H7 (cell line): ENCODE measurements at places on chromosomes 2 and 18. TPM values are rescaled to one million over a fixed set of nuclear protein-coding genes. Genes with fewer than 3 reads are reported as not detected.

Gene DLX2
- not detected in 2 replicates for total RNA-seq

Gene ANTXR1
- total RNA-seq = 12.4 and 13.2 TPM in 2 replicates

Gene FAM228A
- 0.14 and 0.18 TPM in 2 replicates for total RNA-seq

DNA sequence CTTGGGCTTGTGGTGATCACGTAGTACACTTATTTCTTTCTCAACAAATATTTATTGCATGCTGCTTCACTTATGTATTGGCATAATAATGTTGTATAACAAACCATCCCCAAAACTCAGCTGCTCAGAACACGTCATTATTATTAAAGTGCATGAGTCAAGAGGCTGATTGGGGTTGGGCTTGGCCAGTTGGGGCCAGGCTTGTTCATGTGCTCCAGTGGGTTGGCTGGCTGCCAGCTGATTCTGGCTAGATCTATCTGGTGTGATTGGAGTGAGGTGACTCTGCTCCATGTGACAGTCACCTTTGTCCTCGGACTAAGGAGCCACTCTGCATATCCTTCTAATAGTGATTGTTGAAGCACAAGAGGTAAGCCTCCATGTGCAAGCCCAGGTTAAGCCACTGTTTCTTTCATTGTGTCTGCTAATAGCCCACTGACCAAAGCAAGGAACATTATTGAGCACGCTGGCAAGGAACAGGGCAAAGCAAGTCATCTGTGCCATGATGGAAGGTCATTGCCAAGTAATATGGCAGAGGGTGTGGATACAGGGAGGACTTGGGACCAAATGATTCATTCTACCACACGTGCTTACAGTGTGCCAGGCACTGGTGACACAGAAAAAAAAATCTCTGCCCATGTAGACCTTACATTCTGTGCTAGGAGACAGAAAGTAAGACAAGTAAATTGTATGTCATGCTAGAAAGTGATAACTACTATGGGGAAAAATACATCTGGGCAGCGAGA is 63.3 kb upstream of the TMEM182 start:
- no peak for DNase-seq

DNA sequence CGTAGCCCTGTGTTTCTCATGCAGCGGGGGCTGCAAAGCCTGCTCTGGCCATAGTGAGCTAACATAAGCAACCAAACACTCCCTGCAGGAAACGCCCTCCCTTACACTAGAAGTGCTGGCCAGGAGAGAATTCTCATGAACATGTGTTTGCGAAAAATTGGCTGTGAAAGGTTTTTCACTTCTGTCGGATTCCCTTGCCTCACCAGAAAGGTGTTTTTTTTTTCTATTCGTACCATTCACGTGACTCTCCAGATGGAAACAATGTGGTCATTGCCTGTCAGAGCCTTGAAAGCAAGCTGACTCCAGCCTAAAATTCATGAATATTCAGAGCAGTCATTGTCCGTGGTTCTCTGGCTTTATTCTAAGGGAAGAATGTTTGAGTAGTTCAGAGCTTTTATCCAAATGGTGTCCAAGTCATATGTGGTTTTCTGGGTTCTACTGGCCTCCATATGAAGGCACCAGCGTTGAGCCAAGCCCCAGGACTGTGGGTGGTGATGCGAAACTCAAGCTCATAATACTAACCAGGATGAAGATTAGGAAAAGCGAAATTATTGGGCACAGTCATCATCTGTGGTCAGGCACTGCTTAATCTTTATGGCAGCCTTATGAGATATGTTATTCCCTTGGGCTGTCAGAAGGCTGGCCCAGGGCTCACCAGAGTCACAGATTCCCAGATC is 236.4 kb downstream of the ALPK2 start:
- peak; percentile 55 for DNase-seq

GRCh38 chr18:58484989-58485981 is 143.6 kb downstream of the ALPK2 start:
- DNase-seq = peak; percentile 61

DNA sequence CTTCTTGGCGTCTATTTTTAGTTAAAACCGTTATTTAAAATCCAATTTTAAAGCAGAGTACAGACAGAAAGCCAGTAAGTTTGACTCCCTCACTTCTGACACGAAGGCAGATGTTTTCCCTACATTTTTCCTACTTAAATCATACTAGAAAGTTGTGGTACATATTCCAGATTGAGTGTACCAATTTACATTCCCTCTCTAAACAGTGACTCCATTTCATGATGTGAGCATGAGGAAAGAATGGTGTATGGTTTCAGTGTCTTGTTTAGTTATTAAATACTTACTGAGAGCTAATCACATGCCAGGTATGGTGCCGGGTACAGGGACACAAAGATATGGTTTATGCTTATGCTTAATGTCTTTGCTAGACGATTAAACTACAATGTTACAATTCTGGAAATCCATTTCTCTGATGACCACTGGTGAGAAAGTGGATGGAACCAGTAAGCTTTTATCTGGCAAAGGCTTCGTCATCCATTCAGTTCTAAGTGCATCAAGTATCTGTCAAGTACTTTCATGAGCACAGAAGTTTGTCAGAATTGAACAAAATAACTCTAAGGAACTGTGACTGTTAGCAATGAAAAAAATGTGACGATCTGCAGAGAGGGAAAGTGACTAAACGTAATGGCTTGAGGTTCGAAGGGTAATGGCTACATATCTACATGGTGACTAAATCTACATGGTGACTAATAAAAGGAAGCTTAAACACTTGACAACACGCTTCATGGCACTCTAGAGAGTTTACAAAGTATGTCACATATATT is 25.7 kb downstream of the MAP4K3 start:
- no peak for DNase-seq

- DNase-seq = no peak
These were observed 14.8 kb upstream of the SRBD1 start for GRCh38 chr2:45625824-45626223.
